ENCODE measurements at places on chromosomes 6 and 20.
A peak's percentile ranks its signal among the peaks of the same experiment; 100 is the strongest.

DNA sequence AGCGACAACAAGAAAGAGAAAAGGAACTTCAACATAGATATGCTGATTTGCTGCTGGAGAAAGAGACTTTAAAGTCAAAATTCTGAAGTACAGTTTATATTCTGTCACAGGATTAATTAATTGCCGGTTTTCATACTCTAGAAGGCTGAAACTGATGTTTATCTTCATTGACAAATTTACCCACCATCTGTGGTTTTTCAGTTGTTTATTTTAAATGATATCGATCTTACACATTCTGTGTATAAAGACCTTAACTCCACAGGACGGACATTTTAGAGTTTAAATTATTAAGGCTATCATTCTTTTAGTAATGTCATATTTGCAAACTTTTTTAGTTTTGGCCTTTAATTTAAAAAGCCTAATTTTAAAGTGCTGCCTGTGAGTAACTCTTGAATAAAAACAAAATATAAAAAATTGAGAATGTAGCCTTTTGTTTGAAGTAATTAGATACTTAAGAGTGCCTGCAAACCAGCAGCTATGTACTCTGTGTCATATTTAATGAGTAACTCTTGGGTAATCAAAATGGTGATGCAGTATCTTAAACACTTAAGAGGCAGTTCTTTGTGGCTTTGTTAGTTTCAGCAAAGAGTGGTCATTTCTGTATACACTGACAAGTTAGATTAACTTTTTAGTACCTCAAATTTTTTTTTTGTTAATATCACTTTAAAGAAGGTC lies 59.3 kb downstream of the CDC5L start:
- peak; percentile 89 for DNase-seq

DNA sequence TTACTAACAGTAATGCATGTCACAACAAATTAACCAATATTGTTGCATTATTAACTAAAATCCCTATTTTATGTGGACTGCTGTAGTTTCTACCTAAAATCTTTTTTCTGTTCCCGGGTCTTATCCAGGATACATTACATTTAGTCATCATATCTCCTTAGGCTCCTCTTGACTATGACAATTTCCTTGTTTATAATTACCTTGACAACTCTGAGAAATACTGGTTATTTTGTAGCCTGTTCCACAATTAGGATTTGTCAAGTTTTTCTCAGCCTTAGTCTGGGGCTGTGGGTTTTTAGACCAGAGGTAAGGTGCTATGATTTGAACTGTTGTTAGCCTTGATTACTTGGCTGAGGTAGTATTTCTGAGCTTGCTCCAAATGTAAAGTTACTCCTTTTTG lies 3.7 kb downstream of the FBXO5 start:
- DNase-seq = no peak

DNA sequence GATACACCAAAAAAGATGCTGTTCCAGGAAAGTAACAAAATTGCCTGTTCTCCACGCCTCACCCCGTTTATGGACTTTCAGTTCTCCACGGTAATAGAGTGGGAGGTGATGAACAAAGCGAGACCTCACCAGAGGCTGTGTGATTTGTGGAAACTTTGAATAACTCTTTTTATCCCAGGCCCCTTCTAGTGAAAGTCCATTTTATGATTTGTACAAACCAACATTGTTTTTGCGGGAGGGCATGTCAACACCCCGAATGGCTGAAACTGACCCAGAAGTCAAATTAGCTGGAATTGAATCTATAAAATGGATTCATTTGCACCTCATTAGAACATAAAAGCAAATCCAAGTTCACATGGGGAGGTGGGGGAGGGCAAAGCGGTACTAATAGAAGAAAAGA lies 517.8 kb downstream of the CDH26 start:
- DNase-seq = no peak

DNA sequence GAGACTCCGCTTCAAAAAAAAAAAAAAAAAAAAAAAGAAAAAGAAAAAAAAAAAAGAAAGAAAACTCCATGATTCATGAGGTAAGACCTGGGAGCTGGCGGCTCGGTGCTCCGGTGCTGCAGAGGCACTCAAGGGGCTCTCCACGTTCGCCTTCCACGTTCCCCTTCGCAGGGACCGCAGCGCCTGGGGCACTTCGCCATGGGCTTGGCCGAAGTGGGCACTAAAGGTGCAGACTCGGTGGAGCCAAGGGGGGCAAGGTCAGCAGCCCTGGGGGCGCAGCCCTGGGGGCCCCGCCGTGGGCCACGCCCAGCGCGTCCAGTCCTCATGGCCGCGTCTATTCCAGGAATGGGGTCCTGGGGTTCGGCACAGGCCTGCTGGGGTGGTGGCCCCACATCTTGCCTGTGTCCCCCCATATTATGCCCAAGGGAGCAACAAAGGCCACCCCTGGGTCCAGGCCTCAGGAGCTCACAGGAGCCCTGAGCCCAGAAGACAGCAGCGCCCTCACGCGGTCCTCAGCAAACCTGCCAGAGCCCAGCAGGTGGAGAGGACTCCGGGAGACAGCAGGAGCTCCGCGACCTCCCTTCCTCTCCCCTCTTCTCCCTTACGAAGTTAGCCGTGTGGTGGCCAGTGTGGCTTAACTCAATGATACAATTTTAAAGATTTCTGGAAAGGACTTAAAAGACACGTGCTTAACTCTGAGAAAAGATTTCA lies 21.9 kb downstream of the ZBTB46 start:
- DNase-seq = no peak

DNA sequence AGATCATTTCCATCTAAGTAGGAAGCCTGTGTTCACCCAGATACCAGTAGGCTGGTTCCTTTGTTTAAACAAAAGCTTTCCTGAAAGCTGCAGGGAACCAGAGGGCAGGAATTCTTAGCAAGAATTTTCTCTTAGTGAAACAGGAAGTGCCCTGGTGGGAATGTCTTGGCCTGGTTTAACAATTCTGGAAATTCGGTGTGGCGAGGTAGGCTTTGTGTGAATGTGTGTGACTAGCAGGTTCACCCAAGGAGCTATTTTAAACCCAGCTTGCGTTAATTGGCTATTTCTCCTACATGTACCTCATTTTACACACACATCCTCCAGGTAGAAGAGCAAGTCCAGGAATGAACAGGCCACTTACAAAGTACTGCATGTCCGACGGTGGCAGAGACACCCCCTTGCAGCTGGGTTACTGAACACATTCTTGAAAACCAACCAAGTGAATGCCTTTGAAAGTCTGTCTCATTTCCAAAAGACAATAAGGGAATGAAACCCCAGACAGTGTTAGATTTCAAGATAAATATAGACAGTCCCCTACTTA lies 64.6 kb downstream of the GFOD1 start:
- peak; percentile 23 for DNase-seq

- DNase-seq = no peak
These were observed 57.0 kb downstream of the UBE3D start for GRCh38 chr6:83008626-83009025.

DNA sequence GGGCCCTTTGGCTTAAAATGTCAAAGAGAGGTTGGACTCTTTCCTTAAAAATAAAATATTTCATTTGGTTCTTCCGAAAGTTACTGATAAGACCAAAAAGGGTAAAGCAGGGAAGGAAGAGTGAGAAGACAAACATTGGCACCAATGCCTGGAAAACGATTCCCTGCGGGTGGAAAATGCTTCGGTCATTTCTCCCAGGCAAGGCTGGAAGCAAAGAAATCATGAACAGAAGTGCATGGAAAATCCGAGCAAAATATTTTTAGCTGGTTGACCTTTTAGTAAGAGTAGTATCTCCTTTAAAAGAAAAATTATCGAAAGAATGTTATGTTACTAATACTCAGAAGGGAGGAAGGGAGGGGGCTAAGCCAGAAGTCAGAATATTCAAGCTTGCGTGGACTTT lies 62.7 kb downstream of the TMEM170B start:
- DNase-seq = no peak

Measured in fibroblast of skin of right quadriceps (primary cell).